ENCODE measurements at places on chromosomes 11 and 22. TPM values are rescaled to one million over a fixed set of nuclear protein-coding genes. Genes with fewer than 3 reads are reported as not detected.

NCAM1 gene
- 0.47 TPM for total RNA-seq

MMP20 gene
- 0.14 TPM for total RNA-seq

GLB1L2 gene
- total RNA-seq, result 0.47 TPM

UBQLN3 gene
- total RNA-seq, result under 0.01 TPM

LRRC75B gene
- total RNA-seq, result 2.6 TPM

MYEOV gene
- 0.38 TPM for total RNA-seq

RASSF10 gene
- 2.8 TPM for total RNA-seq

KREMEN1 gene
- 10.7 TPM for total RNA-seq

GRCh38 chr11:112163875-112164685 lies at the start of gene IL18:
Gene IL18 (minus strand): TSS chr11:112164094. CDS start chr11:112155053, 9,041 bp downstream.
- no peaks in the 10 kb centered on the region for H3K36me3 ChIP-seq
- no peak for DNase-seq
- no peaks in the 10 kb centered on the region for H3K27me3 ChIP-seq
- no peak within 1 kb of the TSS for H3K4me3 ChIP-seq
- H3K27ac ChIP-seq, result no peak within 1 kb of the TSS

DNA sequence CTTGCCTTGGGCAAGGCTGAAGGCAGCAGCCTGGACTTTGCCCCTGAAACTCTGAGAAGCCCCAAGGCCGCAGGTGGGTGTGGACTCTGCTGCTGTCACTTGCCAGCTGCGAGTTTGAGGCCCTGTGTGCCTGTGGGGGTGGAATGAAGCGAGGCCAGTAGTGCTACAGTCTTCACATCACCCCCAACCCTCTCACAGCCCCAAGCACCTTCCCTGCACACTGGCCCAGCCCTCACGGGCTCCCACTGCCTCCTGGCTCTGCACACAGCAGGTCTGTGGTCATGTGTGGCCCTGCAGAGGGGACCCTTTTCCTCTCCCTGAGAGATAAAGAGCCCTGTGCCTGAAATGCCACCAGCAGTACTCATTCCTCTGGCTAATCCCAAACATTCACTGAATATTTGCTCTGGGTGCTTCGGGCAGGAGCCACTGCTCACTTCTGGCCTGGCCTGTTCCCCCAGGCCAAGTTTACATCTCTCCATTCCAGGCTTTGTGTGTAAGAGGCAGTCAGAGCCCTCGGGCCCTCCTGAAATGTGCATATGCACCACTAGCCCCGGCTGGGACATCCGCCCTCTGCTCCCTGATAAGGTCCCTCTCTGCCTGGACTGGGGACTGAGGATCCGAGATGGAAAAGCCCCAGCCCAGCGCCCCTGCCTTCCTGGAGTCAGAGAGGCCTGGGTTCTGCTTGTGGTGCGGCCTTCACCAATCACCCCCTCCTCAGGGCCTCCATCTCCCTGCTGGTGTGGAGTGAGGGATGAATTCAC lies 17.7 kb downstream of the MGAT3 start:
- peaks cover 34% of the 10 kb centered on the region for H3K4me1 ChIP-seq
- no peak overlapping the region for H3K27ac ChIP-seq
- H3K27me3 ChIP-seq, result peaks cover 24% of the 10 kb centered on the region
- H3K4me3 ChIP-seq, result no peak overlapping the region
- H3K36me3 ChIP-seq, result no peaks in the 10 kb centered on the region

- no peak overlapping the region for H3K27ac ChIP-seq
- H3K36me3 ChIP-seq, result peaks cover 36% of the 10 kb centered on the region
- no peak overlapping the region for H3K4me3 ChIP-seq
- no peak for DNase-seq
- no peaks in the 10 kb centered on the region for H3K27me3 ChIP-seq
These were observed 35.5 kb upstream of the ST14 start for GRCh38 chr11:130124096-130124495.

DNA sequence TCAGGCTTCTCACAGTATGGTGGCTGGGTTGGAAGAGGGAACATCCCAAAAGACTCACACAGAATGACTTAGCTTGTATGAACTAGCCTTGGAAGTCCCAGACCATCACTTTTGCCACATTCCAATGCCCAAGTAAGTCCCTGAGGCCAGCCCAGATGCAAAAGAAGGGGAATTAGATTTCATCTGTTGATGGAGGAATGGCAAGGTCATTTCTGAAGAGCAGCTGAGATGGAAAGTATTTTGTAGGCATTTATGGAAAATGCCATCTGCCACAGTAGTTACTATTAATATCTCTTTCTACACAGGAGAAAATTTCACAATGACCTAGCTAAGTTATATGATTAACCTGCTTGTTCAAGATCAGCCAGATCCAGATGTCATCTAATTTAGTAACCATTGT lies 58.8 kb downstream of the ENDOD1 start:
- peaks cover 3% of the 10 kb centered on the region for H3K27me3 ChIP-seq
- no peak overlapping the region for H3K27ac ChIP-seq
- H3K36me3 ChIP-seq, result no peaks in the 10 kb centered on the region
- H3K4me1 ChIP-seq, result peaks cover 4% of the 10 kb centered on the region
- no peak overlapping the region for H3K4me3 ChIP-seq

DNA sequence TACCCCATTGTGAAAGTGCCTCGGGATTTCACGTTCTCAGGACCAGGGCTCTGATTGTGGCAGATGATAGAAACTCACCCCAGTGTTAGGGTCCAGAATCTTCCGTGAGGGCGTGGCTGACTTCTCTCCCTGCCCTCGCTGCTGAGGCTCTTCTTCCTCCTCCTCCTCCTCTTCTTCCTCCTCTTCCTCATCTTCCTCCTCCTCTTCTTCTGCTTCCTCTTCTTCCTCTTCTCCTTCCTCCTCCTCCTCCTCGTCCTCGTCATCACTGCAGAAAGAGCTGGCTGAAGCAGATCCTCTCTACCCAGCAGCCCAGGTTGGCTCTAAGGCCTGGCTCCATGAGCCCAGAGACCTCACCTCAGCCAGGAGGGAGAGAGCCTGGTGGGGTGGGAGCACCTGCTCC lies 13.5 kb upstream of the CHADL start:
- no peak for DNase-seq
- H3K27ac ChIP-seq, result no peak overlapping the region
- H3K36me3 ChIP-seq, result peaks cover 97% of the 10 kb centered on the region
- no peaks in the 10 kb centered on the region for H3K27me3 ChIP-seq
- no peaks in the 10 kb centered on the region for H3K4me1 ChIP-seq

DNA sequence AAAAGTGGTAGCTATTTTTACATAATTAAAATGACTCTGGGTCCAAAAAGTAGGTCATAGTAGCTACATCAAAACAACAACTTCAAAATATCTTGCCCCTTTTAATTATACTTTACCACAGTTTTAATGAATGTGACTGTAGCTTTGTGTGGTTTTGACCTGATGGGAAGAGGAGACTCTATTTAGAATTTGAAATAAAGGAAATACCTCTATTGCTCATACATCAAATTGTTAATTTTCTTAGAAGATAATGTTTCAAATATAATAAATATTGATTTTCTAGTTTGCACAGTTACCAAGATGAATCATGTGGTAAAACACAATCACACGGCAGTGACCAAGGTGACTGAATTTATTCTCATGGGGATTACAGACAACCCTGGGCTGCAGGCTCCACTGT lies at the start of gene OR8K1:
TSS of gene OR8K1 (plus strand) at position 301 of the 400 bp plus-strand sequence. CDS start at position 301, 0 bp downstream.
- H3K27me3 ChIP-seq, result no peaks in the 10 kb centered on the region
- no peak within 1 kb of the TSS for H3K27ac ChIP-seq
- no peak for DNase-seq

DNA sequence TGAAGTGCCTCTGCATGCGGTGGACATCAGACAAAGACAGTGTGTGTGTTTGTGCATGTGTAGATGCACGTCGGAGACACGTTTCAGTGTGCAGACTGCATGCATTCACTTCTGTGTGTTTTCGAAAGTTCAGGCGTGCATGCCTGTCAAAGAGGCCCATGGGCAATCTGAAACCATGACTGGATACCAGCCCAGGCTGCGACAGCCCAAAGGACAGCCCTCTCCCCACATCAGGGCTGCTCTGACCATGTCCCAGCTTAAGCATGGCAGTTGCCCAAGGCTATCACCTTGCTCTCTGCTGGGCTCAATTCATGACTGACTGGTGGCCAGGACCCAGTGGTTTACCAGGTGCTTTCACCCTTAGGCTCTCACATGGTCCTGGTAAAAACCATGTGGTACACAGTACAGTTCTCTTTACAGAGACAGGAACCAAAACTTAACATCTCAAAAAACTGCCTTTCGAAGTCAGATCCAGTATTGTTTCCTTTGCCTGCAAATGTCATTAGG lies 423.7 kb upstream of the CADM1 start:
- no peak overlapping the region for H3K4me3 ChIP-seq
- H3K27ac ChIP-seq, result no peak overlapping the region
- H3K27me3 ChIP-seq, result no peaks in the 10 kb centered on the region

- DNase-seq, result no peak
- no peaks in the 10 kb centered on the region for H3K27me3 ChIP-seq
- no peak overlapping the region for H3K27ac ChIP-seq
- no peaks in the 10 kb centered on the region for H3K36me3 ChIP-seq
- no peak overlapping the region for H3K4me3 ChIP-seq
- H3K4me1 ChIP-seq, result no peaks in the 10 kb centered on the region
These were observed 566.4 kb downstream of the METTL15 start for GRCh38 chr11:28674433-28675103.

- no peaks in the 10 kb centered on the region for H3K36me3 ChIP-seq
- H3K4me1 ChIP-seq, result no peaks in the 10 kb centered on the region
- no peak overlapping the region for H3K4me3 ChIP-seq
- no peak for DNase-seq
These were observed 19.6 kb upstream of the CADM1 start for GRCh38 chr11:115523727-115524399.

DNA sequence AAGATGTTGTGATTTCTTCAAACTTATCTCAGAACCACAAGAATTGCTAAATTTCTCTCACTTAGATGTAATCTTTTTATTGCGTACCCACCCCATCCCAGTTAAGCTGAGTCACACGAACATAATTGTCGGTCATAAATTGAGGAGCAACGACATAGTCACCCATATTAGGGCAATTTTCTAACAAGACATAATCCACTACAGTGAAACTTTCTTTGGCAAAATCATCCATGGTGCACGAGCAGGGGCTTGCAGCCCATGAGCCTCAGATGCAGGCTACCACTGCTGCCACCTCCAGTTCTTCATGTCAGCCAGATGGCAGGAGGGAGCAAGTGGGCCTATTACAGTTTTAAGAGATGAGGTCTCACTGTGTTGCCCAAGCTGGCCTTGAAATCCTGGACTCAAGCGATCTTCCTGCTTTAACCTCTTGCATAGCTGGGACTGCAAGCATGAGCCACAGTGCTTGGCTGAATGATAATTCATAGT lies 70.3 kb upstream of the GRK2 start:
- no peak overlapping the region for H3K4me3 ChIP-seq
- H3K4me1 ChIP-seq, result no peaks in the 10 kb centered on the region

DNA sequence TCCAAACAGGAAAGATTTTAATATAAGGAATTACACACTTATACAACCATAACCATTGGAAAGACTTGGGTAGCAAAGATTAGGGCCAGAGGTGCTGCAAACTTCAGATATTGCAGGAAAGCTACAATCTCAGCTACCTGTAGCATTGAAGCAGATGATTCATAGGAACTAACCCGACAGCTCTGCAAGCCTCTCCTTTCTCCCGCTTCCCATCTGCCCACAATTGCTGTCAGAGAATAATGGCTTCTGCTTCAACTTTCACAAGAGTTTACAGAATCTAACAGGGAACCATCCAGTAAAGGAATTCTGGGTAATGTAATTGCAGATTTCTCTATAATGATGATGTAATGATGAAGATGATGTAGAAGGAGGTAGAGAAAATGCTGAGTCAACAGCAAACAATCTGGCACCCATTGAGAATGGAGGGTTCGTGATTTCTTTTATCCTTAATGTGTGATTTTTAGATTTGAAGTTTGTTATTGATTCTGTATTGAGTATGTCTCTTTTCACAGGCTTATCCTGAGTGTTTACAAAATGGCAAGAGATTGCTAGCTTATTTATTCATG lies 70.8 kb upstream of the USP47 start:
- H3K4me1 ChIP-seq, result no peaks in the 10 kb centered on the region
- no peak for DNase-seq
- H3K27ac ChIP-seq, result no peak overlapping the region
- no peaks in the 10 kb centered on the region for H3K27me3 ChIP-seq
- H3K36me3 ChIP-seq, result no peaks in the 10 kb centered on the region
- no peak overlapping the region for H3K4me3 ChIP-seq

All from thymus (tissue), 14 donors.